ENCODE measurements at places on chromosomes 13 and 19.

GRCh38 chr13:32501064-32501463 lies 37.5 kb downstream of the N4BP2L2 start:
- DNase-seq, result no peak

- DNase-seq, result no peak
Observed at GRCh38 chr19:51456541-51457290, 1.5 kb downstream of the SIGLEC8 start.

DNA sequence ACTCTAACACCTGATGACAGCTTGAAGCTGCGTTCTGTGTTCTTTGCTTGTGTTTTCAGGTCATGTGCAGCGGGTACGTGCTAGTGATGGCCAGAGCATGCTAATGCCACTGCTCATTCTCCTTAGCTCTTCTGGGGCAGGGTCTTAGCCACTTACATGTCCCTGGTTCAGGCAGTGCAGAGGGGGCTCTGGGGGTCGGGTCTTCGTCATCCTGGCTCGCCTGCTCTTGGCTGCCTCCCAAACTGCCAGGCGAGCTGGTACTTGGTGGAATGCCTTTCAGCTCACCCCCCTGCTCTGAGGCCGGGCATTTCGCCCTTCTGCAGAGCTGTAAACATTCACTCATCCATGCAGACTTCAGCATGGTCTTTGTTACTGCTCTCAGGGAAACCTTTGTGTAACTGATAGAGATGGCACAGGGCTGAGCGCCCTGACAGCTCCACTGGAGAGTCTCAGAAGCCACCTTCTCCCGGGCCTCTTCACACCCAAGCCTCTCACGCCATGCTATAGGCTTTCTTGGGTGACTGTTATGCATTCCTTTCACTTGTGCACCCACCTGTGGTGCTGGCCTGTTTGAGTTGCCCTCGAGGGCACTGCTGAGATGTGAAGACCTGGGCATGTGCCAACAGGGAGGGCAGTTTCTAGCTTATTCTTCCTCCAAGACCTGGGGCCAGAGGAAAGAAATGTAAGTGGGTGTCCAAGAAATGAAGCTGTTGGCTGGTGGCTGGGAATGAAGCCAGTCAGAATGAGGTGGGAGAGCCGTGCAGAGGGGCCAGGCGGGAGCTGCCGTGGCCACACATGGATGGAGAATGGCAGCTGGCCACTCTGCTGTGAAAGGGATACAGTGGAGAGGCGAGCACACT lies 24.4 kb downstream of the FAM124A start:
- peak; percentile 43 for DNase-seq

DNA sequence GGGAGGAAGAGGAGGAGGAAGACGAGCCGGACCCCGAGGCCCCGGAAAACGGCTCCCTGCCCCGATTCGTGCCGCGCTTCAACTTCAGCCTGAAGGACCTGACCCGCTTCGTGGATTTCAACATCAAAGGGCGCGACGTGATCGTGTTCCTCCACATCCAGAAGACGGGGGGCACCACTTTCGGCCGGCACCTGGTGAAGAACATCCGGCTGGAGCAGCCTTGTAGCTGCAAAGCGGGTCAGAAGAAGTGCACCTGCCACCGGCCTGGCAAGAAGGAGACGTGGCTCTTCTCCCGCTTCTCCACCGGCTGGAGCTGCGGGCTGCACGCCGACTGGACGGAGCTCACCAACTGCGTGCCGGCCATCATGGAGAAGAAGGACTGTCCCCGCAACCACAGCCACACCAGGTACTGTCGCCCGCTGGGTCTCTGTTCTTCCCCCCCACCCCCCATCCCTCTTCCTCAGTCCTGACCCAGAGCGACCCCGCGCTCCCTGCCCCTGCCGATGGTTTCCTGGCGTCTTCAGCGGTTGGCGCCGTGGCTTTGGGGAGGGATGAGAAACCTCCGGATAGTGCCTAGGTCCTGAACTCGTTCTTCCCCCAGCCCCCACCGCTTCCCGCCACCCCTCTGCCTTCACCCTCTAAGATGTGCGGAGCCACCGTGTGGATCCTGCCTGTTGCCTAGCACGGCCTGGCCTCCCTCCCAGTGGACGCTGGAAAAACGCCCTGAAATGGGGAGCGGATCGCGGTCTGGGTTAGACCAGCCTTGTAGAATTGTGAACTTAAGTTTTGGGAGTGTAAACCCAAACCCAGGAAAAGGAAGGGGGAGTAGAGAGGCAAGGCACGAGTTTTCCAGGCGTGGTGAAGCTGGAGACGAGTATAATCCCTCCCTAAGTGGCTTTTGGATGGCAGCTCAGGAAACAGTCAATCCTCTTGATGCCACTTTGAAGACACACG lies 1.5 kb downstream of the HS6ST3 start:
- no peak for DNase-seq

- DNase-seq, result no peak
Observed at GRCh38 chr19:12723381-12723640, 421 bp downstream of the TNPO2 start.

GRCh38 chr19:31319465-31319864 lies 29.8 kb downstream of the TSHZ3 start:
- no peak for DNase-seq

GRCh38 chr13:30868799-30869470 lies 37.1 kb upstream of the MEDAG start:
- no peak for DNase-seq

DNA sequence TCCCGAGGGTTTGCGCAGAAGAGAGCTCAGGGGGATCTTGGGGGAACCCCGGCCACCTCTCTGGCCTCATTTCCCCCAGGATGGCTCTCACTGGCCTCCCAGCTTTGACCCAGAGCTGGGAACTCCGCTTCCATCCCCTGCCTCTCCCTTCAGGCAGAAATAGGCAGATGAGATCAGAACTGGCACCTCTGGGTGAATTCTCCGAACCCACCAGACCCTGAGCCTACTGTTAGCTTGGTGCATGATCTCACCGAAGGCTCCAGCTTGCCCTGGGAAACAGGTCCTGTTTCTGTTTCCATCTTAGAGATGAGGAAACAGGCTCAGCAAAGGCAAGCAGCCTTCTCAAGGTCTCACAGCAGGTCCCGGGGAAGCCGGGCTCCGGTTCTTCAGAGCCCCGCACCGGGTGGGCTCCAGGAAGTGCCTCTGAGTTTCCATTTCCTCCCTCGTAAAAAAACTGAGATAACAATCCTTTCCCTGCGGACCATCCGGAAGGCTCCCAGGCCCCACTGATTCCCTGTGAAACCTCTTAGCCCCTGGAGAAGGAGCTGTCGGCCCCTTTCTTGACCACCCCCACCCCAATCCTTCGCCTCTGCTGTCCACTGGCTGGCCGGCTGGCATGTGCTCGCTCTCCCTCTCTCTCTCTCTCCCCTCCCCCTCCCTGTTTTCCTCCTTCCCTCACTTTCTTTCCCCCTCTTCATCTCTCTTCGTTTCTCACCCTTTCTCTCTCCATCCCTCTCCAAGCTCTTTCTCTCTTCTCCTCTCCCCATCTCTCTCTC lies 2.1 kb downstream of the NECTIN2 start:
- peak; percentile 21 for DNase-seq

GRCh38 chr13:35891507-35892441 lies 239.4 kb downstream of the DCLK1 start:
- DNase-seq, result no peak

GRCh38 chr19:49559928-49560327 lies 20.4 kb downstream of the NOSIP start:
- DNase-seq, result no peak

Measured in prostate gland (tissue), 2 donors.